ENCODE measurements at places on chromosomes 6 and 20. TPM values are rescaled to one million over a fixed set of nuclear protein-coding genes. Genes with fewer than 3 reads are reported as not detected.

The GNRH2 gene
- total RNA-seq = 0.31 TPM

The TPX2 gene
- total RNA-seq = 98.6 TPM

The MOG gene
- total RNA-seq = not detected

The TMEM14B gene
- total RNA-seq = 139 TPM

The TTLL9 gene
- 0.15 TPM for total RNA-seq
